Natural killer cell (primary cell): ENCODE measurements at places on chromosomes 7 and 10. TPM values are rescaled to one million over a fixed set of nuclear protein-coding genes. Genes with fewer than 3 reads are reported as not detected.

Gene NPTX2
- total RNA-seq = not detected

GRCh38 chr10:114713525-114714090, 55.5 kb upstream of the ABLIM1 start:
- no peak for DNase-seq

Gene HOXA6
- 0.43 TPM for total RNA-seq

DNA sequence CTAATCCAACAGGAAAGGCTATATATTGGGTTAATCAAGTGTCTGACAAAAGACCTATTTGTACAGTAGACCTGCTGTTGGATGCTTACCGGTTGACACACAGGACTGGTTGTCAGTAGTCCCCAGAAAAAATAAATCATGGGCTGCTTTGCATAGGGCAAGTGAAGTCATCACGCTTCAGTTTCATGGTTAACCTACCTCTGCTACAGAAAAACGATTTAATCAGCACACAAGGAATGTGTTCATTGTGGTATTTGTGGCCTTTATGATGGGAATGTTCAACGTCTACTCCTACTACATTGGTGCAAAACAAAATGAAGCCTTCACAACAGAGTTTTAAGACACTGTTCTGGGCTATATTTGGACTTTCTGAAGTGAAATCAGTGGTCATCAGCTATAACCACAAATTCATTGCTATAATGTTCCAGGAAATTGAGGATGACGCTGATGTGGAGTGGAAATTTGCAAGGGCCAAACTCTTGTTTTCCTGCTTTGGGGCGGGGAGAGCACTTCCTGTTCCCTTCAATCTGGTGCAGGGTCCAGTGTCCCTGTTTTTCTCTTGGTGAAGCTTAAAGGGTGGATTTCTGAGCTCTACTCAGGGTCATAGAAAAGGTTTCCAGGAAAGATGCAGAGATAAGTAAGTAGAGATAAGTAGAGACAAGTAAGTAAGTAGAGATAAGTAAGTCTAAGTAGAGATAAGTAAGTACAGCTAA, 39.3 kb upstream of the GGCT start:
- no peak for DNase-seq

- no peak for DNase-seq
These were observed 60.7 kb downstream of the SMURF1 start for GRCh38 chr7:99083068-99083651.

DNA sequence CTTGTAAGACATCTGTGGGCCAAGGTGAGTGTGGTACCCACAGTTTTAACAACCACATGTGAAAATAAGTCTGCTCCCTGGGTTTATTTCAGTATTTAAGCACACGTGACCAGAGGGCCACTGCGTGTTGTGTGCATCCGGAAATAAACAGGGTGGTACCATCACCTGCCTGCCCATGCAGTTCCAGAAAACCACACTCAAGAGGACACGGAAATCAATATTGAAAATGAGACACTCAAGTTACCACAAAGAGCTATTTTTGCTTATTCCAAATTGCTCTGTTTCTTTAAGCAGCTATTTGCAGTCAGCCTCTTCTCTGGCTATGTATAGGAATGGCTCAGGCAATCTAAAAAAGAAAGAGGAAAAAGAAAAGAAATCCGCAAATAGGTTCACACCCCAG, 71.8 kb upstream of the LOXL4 start:
- DNase-seq = peak; percentile 64

- DNase-seq = no peak
These were observed 288.2 kb downstream of the IPMK start for GRCh38 chr10:57979491-57979890.

DNA sequence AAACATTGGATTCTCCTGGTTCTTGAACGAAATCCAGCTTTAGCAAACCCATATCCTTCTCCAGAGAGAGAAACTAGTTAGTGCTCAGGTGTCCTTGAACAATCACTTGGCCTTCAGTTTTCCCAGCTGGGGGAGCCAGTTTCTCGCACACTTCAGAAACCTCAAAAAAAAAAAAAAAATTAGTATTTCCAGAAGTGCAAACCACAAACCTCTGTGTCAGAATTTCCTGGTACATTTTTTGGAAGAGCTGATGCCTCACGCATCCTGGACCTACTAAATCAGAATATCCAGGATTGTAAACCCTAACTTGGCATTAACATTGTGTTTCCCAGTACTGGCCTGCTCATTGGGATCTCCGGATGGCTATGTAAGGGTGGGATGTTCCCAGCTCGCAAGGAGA, 143.4 kb upstream of the EGR2 start:
- no peak for DNase-seq

- no peak for DNase-seq
These were observed 232.8 kb downstream of the KCNMA1 start for GRCh38 chr10:77404810-77405209.

Gene MGAM2
- total RNA-seq = 0.73 TPM

Gene ZPBP
- not detected for total RNA-seq

Gene C10orf67
- not detected for total RNA-seq

- DNase-seq = no peak
These were observed 113.3 kb downstream of the KCNMA1 start for GRCh38 chr10:77524281-77524711.

- no peak for DNase-seq
These were observed 28.1 kb upstream of the SH2D4B start for GRCh38 chr10:80509403-80510161.

DNA sequence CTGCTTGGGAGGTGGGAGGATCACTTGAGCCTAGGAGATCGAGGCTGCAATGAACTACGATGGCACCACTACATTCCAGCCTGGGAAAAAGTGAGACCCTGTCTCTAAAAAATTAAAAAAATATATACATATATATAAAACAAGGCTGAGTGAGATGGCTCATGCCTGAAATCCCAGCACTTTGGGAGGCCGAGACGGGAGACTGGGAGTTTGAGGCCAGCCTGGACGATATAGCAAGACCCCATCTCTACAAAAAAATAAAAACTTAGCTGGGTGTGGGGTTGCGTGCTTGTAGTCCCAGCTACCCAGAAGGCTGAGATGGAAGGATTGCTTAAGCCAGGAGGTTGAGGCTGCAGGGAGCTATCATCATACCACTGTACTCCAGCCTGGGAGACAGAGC, 87.6 kb downstream of the CARD11 start:
- no peak for DNase-seq

Gene CYP3A7
- total RNA-seq = not detected

GRCh38 chr7:105306298-105306748, 82.4 kb downstream of the SRPK2 start:
- DNase-seq = peak; percentile 36

DNA sequence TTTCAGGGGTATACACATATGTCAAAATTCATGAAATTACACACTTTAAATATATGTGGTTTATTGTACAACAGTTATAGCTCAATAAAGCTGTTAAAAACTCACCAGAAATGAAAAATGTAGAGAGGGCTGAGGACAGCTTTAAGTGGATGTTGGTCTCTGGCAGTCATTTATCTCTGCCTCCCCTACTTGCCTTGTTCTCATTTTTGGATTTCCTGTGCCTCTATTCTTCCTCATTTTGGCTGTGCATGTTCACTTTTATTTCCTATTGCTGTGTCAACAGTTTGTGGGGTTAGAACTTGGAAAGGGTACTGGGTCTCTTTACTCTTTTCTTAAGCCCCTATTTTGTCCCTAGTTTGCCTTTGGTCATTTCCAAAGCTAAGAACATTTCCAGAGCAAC, 18.6 kb upstream of the MEST start:
- no peak for DNase-seq

Gene LIPA
- total RNA-seq = 43.3 TPM

- no peak for DNase-seq
These were observed 435.8 kb downstream of the GPAM start for GRCh38 chr10:111747751-111748150.

DNA sequence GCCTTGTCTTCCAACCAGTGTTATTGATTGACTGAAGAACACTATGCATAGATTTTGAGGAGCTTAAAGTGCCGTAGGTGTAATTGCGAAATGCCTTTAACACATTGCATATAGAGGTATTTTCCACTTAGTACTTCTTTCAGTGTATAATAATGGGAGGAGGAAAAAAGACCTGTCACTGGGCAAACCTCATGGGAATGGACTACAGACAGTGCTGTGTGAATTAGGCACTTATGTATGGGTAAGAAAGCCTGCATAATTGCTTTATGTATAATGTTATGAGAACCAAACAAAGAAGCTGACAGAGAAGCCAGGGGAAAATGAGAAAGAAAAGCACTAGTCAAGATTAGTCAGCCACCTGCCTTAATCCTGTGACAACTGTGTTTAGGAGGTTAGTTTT, 12.4 kb upstream of the SCRN1 start:
- DNase-seq = no peak

GRCh38 chr7:92972441-92972840, 136.1 kb upstream of the CDK6 start:
- no peak for DNase-seq
